ENCODE measurements at places on chromosomes 16 and 17.

DNA sequence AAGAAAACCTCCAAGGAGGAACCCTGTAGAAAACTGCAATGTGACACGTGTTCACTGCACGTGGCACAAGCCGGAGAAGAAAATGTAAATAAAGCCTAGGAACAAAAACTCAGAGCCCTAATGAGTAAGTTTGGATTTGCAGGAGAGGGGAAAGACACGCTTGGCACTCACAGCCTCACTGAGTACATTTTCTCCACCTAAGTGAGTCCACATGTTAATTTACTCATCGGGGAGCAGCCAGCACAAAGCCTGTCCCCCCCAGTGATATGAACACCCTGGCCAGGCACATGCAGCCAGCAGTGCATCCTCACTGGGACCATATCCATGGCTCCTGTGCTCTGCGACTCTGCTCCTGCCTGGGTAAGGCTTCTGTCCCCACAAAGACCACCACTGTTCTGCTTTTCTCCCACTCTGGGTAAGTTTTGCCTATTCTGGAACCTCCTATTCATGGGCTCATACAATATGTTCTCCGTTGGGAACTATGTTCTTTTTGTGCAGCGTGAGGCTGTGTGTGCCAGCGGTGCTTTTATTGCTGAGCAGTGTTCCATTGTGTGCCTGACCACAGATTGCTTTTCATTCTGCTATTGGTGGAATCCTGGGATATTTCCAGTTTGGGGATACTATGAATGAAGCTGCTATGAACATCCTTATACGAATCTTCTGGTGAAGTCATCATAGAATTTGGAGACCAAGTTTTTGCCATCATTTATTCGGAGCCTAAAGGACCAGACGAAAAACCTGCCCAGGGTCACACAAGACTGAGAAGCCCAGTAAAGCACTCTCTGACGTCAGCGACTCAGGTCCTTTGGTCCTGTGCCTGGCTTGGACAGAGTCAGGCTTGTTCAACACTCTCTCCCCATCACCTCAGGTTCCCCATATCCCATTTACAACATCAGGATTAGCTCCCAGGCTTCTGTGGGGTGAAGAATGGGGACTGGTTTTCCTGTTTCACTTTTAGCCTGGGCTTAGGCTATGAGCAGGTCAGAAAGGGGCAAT, 53.3 kb downstream of the RNF112 start:
- no peak for DNase-seq

DNA sequence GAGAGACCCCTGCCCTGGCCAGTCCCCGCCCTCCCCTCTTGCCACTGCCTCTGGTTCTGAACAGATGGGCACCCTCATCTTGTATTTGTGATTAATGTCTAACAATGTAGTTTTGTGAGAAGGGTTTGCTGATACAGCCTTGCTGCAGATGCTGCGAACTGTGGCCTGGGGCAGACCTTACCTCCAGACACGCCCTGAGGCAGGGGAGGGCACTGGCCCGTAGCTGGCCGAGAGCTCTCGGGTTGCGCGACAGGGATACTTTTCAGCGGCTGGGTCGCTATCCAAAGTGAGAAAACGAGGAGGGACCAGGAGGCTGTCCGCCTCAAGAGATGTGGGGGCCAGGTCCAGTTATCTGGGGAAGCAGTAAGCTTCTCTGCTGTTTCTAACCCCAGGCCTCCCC, 21.9 kb downstream of the STH start:
- DNase-seq, result no peak

DNA sequence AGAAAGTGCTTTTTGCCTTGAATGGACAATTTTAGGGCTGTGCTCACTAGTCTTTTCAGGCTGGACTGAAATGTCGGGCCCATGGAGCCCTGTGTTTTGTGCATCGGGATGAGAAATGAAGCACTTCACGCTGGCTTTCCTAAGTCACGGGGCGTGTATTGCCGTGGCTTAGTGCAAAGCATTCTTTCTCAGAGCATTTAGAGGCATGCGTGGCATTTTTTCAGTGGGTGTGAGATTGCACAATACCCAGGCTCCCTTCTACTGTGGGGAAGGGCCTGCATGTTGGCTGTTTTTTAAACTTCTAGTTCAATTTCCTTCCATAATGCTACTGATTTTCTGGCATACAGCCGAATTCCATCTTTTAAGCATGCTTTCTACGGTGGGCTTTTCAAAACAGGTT, 12.6 kb upstream of the POLR3E start:
- DNase-seq, result no peak

DNA sequence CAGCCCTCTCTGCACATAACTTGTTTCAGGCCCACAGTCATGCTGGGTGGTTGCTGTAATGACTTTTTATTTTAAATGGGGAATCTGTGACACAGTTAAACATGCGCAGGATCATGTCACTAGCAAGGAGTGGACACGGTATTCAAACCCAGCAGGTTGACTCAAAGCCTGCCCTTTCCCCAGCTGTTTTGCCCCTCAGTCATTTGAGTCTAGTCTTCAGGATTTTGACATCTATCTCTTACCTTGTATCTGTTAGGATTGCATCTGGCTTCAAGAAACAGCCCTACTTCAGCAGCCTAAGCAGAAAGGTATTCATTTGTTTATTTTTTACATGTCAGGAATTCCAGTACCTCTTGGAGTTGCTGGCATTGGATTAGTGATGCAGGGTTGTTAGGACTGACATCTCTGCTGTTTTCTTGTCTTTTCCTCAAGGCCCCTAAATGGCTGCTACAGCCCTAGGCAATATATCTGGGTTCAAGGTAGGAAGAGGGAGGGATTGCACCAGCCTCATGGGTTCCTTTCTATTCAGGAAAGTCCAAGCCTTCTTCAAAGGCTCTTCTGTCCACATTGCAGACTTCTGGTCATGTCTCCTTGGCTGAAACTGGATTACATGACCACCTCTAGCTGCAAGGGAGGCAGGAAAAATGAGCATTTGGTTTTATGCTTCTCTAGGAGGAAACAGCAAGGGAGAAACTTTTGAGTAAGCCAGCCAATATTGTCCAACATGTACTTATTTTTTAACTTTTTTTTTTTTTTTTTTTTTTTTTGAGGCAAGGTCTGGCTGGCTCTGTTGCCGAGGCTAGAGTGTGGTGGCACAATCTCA, 22.8 kb downstream of the ABCC1 start:
- no peak for DNase-seq

DNA sequence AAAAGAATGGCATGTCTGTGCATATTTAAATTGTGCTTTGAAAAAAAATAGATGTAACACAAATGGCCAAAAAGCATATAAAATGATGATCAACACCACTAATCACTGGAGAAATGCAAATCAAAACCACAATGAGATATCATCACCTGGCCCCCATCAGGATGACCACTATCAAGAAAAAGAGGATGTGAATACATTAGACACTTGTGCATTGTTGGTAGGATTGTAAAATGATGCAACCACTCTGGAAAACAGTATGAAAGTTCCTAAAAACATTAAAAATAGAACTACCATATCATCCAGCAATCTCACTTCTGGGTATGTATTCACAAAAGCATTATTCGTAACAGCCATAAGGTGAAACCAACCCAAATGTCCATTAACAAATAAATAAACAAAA, 91.5 kb downstream of the SPAG9 start:
- no peak for DNase-seq

- no peak for DNase-seq
Observed at GRCh38 chr17:56441308-56441707, 152.2 kb upstream of the NOG start.

- DNase-seq, result no peak
Observed at GRCh38 chr16:3690980-3691720, 26.2 kb downstream of the TRAP1 start.

DNA sequence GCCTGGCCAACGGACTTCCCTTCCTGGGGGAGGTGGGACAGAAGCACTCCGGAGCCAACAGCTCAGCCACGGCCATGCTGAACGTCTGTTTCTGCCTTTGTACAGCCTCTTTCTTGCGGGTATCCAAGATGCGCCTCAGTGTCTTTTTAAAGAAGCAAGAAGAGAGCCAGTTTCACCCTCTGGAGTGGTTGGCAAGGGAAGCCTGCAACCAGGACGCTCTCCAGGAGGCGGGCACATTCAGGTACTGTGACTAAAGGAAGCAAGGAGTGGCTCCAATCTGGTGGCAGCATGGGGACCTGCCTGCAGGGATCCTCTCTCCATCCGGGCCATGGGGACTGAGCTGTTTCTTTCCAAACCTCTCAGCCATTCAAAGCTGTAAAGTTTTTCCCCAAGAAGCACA, 60.6 kb upstream of the ENDOV start:
- no peak for DNase-seq

DNA sequence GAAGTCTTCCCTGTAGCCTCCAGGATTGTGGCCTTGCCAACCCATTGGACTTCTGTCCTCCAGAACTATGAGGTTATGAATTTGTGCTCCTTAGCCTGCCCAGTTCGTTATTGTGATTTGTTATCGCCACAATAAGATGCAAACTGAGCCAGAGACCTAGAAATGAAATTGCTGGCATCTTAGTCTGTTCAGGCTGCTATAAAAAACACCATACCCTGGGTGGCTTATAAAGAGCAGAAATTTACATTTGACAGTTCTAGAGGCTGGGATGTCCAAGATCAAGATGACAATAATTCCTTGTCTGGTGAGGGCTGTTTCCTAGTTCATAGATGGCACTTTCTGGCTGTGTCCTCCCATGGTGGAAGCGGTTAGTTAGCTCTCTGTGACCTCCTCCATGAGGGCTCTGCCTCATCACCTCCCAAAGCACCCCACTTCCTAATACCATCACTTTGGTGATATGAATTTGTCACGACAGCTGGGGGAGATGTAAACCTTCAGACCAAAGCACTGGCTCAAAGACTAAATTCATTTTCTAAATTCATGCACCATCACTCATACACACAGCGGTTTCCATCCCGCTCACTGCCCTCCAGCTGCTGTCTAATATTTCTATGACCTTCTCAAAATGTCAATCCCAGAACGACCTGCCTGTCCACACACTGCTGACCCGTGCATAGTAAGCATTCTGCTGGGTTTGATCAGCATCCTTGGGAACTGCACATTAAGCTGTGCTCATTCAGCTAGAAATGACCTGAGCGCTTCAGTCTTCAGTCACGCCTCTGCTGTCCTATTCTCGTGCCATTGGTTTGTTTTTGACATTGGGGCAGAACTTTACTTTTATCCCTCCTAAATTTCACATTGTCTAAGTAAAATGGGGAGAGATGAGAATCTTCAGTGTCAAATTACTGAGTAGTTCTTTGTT, 36.6 kb downstream of the GINS3 start:
- DNase-seq, result no peak

- DNase-seq, result no peak
Observed at GRCh38 chr17:9671559-9671958, 26.2 kb downstream of the USP43 start.

GRCh38 chr17:213286-214105, 32.0 kb upstream of the DOC2B start:
- DNase-seq, result no peak

- DNase-seq, result no peak
Observed at GRCh38 chr17:6075845-6076244, 5.7 kb downstream of the WSCD1 start.

DNA sequence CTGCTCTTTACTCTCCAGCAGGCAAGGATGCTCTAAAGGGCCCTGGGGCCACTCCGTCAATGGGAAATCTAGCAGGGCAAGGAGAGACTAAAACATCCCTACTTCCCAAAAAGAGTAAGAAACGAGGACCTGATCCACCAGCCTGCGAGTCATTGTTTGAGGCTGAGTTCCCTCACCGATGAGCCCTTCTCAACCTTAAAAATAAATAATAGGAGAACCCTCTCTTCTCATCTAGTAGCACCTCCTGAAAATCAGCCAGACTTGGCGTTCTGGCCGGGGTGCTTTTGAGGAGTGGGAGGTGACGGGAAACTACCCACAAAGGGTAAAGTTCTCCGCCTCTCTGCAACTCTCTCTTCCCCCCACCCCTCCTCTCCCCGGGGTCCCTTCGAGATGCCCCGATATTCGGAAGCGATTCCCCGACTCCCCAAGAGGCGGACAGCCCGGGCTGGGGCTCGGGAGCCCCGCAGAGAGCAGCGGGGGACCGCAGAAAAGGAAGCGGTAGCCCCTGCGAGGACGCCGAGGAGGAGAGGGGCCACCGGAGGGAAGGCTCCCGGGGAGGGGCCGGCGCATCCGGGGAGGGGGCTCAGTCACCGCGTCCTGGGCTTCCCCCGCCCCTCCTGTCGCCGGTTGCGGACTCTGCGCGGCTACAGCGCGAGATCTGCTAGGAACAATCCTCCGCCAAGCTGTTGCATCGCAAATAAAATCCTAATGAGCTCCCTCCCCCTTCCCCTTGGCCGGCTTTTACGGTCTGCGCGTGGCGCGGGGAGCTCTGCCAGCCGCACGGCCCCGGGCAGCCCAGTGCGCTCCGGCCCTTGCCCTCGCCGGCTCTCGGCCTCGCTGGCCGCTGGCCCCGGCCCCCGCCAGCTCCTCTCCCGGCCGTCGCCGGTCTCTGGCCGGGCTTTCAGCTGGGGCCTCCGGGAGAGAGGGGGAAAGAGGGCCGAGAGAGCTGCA, 1.3 kb downstream of the HOXB9 start:
- DNase-seq, result no peak

DNA sequence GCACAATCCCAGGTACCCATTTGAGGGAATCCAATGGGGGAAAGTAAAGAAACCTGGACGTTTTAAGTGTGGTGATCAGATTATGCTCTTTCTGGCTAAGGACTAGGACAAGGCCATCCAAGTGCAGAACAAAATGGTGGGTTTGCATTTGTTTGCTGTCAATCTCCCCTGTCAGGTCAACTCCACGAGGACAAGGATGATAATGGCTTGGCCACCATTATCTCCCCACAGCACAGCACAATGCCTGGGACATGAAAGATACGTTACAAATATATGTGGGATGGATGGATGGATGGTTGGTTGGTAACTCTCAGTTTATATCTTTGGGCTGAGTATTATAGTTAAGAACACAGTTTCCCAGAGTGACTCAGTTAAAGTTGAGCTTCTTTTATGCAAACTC, 526.9 kb downstream of the NPIPA7 start:
- no peak for DNase-seq
